ENCODE measurements at places on chromosomes 1 and 21.

DNA sequence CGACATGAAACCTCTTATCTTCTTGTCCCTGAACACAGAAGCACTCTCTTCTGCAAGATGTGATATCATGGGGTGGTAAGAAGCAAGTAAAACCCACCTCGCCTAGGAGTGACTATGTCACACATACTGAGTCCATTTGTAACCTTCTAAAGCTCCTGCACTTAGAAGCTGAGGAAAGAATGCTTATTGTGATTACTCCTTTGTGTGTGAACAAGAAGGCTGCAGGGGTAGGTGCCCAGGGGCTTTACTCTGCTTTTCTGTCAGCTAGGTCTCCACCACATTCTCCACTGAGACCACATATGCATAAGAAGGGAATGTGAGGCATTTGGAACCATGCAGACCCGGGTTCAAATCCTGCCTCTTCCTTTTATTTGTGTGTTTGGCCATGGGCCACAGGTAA lies 144.3 kb downstream of the DMRTA2 start:
- no peak for DNase-seq

GRCh38 chr1:159429074-159429861 lies 2.7 kb upstream of the OR10J4 start:
- no peak for DNase-seq

GRCh38 chr1:45014321-45015028 lies 2.4 kb downstream of the UROD start:
- no peak for DNase-seq

- DNase-seq = no peak
These were observed 80.7 kb downstream of the KAZN start for GRCh38 chr1:14679027-14679688.

- DNase-seq = no peak
These were observed 35.5 kb upstream of the SLAMF9 start for GRCh38 chr1:159989581-159989980.

DNA sequence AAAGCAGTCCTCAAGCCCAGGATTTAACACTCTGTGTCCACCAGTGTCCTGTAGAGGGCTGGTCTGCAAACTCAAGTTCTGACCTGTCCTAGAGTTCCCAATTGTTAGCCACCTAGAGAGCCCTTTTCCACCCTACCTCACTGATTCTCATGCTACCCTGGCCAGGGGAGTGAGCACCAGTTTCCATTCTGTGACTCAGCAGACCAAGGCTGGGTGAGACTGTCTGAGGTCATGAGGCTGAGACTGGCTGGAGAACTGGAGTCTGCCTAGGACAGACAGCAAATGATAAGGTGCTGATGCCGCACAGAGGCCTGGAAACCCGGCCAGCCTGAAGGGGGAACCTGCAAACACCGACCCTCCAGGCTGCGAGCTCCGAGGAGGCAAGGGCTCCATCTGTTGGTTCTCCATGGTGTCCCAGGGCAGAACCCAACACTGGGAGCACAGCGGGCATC lies 13.7 kb downstream of the GLIS1 start:
- DNase-seq = no peak

DNA sequence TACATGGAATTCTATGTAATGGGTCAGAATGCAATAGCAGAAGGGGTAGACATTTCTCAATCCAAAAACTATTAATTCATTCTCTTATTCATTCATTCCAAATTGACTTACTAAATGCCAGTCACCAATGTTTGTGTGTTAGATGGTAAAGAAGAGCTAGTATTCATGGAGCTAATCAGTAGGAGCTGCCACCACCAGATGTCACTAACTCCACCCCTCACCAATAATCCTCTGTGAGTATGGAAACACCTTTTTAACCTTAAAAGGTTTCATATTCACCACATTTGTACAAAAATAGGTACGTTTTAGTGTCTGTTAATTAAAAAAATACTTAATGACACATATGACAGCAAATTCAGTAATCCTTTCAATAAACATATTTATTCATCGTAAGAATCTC lies 131.8 kb upstream of the PKN2 start:
- no peak for DNase-seq

DNA sequence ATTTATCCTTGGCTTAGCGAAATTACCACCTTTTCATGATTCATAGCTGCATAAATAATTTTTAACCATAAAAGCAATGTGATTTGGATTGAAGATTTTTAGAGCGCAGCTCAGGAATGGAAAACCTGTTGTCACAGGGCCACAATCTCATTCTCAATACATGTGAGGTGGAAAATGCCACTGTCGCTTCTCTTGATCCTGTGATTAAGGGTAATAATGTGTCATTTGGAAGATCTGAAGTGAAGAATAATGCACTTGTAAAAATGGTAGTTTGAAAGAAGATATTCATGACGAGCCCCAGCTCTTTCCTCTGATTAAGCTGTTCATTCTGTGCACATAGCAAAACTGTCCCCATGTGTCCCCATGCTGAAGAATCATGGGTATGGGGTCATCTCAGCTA lies 230.4 kb downstream of the BACH1 start:
- no peak for DNase-seq

GRCh38 chr1:155531624-155532023 lies 31.0 kb downstream of the ASH1L start:
- DNase-seq = no peak

- DNase-seq = no peak
These were observed 307.7 kb downstream of the USP25 start for GRCh38 chr21:16037421-16037955.

DNA sequence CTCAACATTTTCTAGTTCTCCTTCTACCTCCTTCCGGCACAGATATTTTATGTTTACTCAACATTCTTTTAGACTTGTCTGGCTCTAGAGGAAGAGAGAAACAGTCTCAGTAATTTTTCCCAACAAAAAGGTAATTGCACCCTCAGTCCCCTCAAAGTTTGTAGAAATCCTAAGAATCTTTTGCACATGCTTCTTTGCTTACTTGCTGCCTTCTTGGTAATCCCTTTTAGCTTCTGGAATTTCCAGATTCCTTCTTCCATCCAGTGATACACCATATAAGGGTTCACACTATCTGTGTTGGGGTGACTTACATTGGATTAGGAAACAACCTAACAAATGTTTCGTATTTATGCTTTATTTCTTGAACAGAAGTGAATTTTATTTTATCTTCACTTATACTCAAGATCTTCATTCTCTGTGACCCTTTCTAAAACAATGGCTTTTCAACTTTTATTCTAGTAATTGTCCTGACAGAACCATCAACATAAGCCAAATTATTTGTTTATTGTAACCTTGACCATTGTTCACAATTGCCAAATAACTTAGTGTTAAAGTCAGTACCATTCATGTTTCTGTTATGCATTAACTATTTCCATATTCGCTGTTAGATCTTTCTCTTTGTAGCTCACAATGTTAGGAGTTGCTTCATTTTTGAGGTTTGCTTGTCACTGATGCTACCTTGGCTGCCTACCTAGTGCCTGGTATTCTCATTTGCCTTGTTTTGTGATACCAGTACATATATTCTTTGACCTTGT lies 238.1 kb downstream of the HMCN1 start:
- DNase-seq = no peak

- no peak for DNase-seq
These were observed 2.0 kb downstream of the TEX46 start for GRCh38 chr1:23013657-23014056.

GRCh38 chr1:29124366-29125236 lies 898 bp upstream of the TMEM200B start:
- DNase-seq = peak; percentile 47

DNA sequence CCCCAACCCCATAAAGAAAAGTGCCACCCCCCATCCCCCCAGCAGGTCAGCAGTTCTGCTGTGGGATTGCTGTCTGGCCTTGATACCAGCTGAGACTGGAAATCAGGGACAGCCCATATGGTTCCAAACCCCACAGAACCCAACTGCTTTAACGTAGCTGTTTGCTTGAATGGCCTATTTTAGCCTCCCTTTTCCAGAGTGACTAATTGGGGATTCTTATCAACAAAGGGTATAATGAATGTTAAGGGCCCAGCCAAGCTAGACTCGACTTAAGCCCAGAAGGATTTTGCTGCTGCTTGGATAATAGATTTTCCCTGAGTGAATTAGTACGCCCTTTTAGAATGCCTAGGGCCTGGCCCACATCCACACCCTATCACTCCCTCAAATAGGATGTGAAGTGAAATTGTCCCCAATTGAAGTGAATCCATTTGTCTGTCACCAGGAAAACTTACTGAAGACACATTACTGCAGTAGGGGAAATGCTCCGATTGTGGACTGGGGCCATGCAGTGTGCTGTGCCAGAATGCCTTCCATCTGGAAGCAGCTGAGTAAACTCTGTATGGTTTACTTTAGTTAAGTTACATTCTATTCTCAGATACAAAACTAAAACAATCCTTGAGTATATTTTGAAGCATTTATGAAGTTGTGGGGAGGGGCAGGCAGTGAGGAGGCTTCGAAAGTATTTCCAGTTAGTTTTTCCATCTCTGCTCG lies 156.9 kb downstream of the DHRS3 start:
- DNase-seq = no peak

- DNase-seq = no peak
These were observed 37.7 kb downstream of the LHX8 start for GRCh38 chr1:75171876-75172275.

GRCh38 chr1:76677416-76678405 lies 189.6 kb upstream of the ST6GALNAC5 start:
- DNase-seq = no peak

- DNase-seq = no peak
These were observed 658.5 kb downstream of the AJAP1 start for GRCh38 chr1:5312862-5313261.

GRCh38 chr1:185650602-185651230 lies 83.5 kb upstream of the HMCN1 start:
- no peak for DNase-seq

- DNase-seq = no peak
These were observed 48.0 kb downstream of the ABCA4 start for GRCh38 chr1:94072840-94073522.

DNA sequence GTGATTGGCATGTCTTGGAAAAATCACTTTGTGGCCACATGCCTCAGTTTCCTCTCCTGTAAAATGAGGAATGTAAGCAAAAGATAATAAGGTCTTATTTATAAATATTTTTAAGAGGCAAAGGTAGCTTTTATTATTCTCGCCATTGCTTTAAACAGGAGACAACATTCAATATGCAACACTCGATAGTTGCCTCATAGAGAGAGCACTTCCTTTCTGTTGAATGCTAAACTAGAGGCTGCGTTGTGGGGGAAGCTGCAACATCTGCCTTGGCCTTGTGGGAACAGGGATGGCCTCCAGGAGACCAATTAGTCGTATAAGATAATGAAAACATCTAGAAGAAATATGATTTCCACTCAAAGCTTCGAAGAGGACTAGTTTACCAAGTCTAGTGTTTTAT lies 3.5 kb downstream of the OSCP1 start:
- DNase-seq = no peak

All from brain pericyte (primary cell).